Calu3 (cell line): ENCODE measurements at places on chromosomes 2 and 18. TPM values are rescaled to one million over a fixed set of nuclear protein-coding genes. Genes with fewer than 3 reads are reported as not detected.
A peak's percentile ranks its signal among the peaks of the same experiment; 100 is the strongest.

KCNK3 gene
- total RNA-seq = not detected in 2 replicates

RTN4 gene
- 386 and 394 TPM in 2 replicates for total RNA-seq

SPATA3 gene
- not detected in 2 replicates for total RNA-seq

TMEM17 gene
- 3.3 and 3.6 TPM in 2 replicates for total RNA-seq

KRTCAP3 gene
- total RNA-seq = 71.8 and 74.0 TPM in 2 replicates

ARHGEF33 gene
- 0.34 and 0.71 TPM in 2 replicates for total RNA-seq

ZNG1B gene
- 45.0 and 49.7 TPM in 2 replicates for total RNA-seq

TCF7L1 gene
- total RNA-seq = 2.9 and 3.0 TPM in 2 replicates

PELI1 gene
- total RNA-seq = 26.2 and 27.3 TPM in 2 replicates

DNA sequence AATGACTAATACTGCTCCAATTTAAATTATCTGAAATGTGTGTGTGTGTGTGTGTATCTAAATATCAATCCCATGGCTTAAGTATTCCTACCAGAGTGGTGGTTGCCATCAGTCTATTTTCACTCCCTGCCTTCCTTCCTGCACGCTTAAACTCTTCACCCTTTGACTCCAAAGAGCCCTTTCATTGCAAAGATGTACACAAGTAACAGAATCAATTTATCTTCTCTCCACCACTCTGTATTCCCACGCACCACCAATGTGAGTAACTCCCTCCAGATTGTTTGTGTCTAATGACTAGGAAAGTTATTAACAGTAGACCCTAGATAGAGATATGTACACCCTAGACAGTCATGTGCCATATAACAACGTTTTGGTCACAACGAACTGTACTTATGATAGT, 42.8 kb downstream of the ARL6IP6 start:
- DNase-seq = no peak

- no peak for DNase-seq
Measured at GRCh38 chr2:181724662-181725061, 44.3 kb upstream of the NEUROD1 start.

GRCh38 chr2:217407362-217407761, 547.5 kb upstream of the TNP1 start:
- no peak for DNase-seq

GRCh38 chr2:159832858-159833257, 34.9 kb upstream of the CD302 start:
- no peak for DNase-seq

GRCh38 chr18:41753826-41754225, 201.2 kb upstream of the PIK3C3 start:
- no peak for DNase-seq

DNA sequence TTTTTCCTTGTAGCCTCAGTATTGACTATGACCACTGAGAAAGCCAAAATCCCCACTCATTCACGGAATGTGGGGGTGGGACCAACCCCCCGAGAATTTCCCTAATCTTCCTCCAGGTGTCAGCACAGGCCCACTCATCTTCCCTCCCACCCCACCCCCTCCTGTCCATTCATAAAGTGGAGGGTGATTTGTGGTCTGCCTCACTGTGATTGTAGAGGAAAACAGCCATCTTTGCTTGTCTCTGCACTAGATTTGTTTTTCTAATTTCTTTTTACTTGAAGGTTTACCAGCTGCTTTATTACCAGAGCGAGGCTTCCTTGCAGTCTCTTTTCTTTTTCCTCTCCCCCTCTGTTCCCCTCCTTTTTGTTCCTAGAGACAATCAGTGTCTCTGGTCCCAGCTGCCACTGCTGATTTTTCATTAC, 171.8 kb downstream of the ICOS start:
- peak; percentile 28 for DNase-seq

- no peak for DNase-seq
Measured at GRCh38 chr2:191115804-191116203, 35.0 kb downstream of the STAT4 start.

- no peak for DNase-seq
Measured at GRCh38 chr18:60875957-60876507, 457.2 kb upstream of the CDH20 start.

- DNase-seq = peak; percentile 11
Measured at GRCh38 chr2:206160125-206160806, 571 bp downstream of the EEF1B2 start.

- DNase-seq = no peak
Measured at GRCh38 chr2:76296438-76296837, 585.7 kb upstream of the GCFC2 start.
